Stimulated activated CD4-positive, alpha-beta T cell treated with anti-CD3 and anti-CD28 coated beads, Interleukin-12 subunit alpha, Interleukin-12 subunit beta, amount 100 ng/mL, for 24 hours (primary cell): ENCODE measurements at places on chromosomes 16 and 17.
A peak's percentile ranks its signal among the peaks of the same experiment; 100 is the strongest.

- no peak for DNase-seq
Observed at GRCh38 chr17:29866746-29867404, 63.2 kb downstream of the SSH2 start.

DNA sequence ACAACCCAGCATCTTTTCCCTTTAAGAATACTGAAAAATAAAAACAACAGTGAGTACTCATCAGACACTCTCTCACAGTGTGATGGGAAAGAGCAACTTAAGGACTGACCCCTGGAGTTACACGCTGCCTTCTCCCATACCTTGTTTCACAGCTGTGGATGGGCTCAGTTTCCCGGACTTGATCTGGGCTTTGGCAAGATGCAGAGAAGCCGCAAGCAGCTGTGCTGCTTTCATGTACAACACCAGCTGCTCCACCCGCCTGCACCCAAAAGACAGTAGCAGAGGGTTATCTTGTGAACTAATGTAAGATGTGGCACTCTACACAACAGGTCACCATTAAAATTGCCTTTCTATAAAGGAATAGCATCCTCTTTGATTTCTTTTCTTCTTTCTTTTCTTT is 32.7 kb upstream of the ALDH3A1 start:
- DNase-seq = no peak

GRCh38 chr17:66807182-66807581 is 27.7 kb upstream of the CACNG5 start:
- no peak for DNase-seq

DNA sequence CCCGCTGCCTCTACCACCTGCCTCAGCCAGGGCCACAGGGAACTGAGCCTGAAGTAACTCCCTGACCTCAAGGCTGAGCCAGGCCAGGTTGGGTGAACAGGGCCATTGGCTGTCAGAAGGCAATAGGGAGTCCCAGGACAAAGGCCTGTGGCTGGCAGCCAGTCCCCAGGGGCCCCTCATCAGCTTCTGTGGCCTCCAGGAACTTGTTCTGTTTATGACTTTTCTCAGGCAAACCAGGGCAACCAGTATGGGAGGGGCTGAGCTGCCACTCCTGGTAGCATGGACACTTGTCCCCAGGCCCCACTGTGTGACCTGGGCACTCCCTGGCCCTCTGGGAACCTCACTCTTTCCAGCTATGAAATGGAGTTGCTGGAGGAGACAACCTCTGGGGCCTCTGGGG is 40.1 kb downstream of the CPNE2 start:
- DNase-seq = no peak

GRCh38 chr17:1736348-1737281 is 6.1 kb upstream of the SERPINF2 start:
- no peak for DNase-seq

DNA sequence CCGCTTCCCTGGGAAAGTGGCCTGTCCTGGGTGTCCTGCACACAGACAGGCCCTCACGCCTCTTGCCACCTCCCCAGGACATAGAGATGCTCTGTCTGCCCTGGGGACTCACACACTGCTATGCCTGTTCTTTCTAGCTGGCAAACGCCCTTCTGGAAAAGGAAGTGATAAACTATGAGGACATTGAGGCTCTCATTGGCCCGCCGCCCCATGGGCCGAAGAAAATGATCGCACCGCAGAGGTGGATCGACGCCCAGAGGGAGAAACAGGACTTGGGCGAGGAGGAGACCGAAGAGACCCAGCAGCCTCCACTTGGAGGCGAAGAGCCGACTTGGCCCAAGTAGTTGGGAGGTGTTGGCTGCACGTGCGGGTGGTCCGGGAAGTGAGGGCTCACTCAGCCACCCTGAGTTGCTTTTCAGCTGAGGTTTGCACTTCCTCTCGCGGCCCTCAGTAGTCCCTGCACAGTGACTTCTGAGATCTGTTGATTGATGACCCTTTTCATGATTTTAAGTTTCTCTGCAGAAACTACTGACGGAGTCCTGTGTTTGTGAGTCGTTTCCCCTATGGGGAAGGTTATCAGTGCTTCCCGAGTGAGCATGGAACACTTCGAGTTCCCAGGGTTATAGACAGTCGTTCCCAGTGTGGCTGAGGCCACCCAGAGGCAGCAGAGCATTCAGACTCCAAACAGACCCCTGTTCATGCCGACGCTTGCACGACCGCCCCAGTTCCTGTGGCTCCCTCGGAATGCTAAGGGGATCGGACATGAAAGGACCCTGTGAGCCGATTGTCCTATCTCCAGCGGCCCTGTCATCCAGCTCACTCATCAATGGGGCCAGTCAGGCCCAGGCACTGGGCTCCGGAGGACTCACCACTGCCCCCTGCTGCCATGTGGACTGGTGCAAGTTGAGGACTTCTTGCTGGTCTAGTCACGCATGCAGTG is 3.5 kb upstream of the RPL13 start:
- DNase-seq = peak; percentile 89

DNA sequence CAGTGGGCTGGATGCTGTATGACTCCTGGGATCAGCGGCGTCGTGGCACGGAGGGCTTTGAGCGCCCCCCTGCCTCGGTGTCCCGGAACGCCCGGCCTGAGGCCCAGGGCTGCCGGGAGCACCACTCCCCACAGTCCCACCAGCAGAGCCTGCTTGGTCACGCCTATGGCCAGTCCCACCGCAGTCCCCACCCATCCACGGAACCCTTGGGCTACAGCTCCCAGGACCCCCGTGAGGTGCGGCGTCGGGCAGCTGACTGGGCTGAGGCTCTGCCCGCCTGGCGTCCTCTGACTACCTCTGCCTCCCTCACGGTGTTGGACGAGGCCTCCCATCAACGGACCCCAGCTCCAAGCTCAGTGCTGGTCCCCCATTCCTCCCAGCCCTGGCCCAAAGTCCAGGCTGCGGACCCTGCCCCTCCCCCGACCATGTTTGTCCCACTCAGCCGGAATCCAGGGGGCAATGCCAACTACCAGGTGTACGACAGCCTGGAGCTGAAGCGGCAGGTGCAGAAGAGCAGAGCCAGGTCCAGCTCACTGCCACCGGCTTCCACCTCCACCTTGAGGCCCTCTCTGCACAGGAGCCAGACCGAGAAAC is 1.6 kb downstream of the SPEM2 start:
- no peak for DNase-seq

GRCh38 chr17:5901731-5902130 is 168.4 kb upstream of the WSCD1 start:
- no peak for DNase-seq

GRCh38 chr17:39380144-39380543 is 21.3 kb downstream of the FBXL20 start:
- DNase-seq = no peak

GRCh38 chr17:51914577-51914976 is 243.9 kb downstream of the CA10 start:
- no peak for DNase-seq

DNA sequence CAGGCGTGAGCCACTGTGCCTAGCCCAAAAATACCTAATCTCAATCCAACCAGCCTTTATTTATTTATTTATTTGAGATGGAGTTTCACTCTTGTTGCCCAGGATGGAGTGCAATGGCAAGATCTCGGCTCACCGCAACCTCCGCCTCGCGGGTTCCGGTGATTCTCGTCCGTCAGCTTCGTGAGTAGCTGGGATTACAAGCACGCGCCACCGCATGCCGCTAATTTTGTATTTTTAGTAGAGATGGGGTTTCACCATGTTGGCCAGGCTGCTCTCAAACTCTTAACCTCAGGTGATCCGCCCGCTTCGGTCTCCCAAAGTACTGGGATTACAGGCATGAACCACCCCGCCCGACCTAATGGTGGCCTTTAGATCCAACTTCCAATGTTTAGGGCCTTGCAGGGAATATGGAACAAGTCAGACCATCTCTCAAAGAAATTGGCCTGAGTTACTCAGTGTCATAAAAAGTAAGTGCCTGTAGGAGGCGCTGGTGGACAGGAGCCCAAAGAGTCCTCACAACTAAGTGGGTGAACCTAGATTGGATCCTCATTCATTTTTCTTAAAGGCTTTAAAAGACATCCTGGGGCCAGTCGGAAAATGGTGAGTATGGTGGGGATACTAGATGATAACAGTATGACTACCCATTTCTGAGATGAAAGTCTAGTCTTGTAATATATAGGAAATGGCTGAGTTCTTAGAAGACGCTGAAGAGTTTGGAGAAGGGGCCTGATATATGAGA is 4.6 kb downstream of the ZSCAN10 start:
- DNase-seq = no peak

DNA sequence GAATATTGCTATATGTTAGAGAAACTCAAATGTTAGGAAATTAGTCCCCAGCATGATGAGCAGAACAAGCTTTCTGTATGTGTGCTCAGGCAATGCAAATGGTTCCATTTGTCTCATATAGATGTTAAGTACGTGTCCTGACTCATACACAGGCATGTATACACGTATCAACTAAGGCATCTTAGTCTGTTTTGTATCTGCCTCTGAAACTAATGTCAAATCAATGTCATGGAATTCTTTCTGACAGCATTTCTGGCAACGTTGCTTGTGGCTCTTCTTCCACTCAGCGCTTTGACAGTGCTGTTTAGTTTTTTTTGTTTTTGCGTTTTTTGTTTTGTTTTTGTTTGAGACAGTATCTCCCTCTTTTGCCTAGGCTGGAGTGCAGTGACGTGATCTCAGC is 111.9 kb downstream of the CNTNAP4 start:
- DNase-seq = no peak

DNA sequence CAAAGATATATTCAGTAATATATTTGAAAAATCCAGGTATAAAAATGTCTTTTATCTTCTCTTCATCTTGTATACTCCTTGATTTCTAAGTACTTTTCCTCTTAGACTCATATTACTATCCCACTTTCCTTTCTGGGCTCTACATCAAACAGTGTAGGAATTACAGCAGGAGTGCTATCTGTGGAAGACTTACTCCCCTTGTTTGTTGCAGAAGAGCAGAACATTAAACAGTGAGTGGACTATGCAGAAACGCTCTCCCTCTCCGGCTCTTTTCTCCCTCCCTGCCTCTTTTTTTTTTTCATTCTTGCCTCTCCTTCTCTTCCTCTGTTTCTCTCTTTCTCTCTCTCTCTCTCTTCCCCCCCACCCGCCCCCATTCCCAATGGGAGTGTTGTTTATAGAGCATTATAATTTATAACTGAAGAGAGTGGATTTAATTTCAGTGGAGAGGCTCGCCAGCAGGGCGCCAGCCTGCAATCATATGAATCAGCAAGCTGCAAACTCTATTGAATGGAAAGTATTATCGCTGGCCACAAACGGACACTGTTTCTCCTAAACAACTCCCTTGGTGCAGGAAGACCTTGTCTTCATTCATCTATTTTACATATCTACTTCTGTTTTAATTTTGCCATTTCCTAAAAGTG is 242.3 kb upstream of the TBX2 start:
- DNase-seq = no peak

DNA sequence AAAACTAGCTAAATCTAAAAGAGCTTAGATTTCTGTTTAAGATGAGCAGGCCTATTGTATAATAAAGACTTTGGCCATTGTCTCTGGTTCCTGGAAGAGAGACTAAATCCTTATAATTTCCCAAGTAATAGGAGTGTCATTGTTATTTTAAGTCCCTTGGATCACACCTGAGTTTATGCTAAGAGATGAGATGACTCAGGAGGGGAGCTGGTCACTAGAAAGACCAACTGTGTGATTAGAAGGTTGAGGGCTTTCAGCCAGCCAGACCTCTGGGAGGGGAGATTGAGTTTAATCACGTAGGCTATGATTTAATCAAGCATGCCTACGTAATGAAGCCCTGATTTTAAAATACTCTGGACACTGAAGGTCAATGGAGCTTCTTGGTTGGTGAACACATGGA is 156.9 kb upstream of the C17orf78 start:
- DNase-seq = no peak

- DNase-seq = no peak
Observed at GRCh38 chr16:15996432-15997109, 47.2 kb downstream of the ABCC1 start.

DNA sequence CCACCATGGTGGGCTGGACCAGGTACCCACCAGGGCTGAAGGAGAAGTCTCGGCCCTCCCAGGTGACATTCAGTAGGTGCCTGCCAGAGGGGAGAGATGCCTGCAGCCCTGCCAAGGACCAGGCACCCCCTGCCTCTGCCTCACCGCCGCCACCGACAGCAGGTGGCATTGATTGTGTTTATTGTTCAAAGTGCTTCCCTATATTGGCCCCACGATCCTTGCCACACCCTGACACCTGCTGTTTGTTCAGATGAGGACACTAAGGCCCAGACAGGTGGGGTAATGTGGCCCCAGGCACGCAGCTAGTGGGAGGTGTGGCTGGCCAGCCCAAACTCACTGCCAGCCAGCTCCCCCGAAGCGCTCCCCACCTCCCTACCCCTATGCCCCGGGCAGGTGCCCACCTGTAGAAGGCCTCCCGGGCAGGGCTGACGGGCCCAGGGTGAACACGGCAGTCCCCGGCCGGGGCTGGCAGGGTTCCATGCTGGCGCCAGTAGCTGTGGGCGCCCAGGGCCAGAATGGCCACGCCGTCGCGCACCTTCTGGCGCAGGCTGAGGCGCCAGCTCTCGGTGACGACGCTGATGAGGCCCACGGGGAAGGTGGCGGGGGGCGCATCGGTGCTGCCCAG is 8.0 kb downstream of the GRIN2C start:
- no peak for DNase-seq

DNA sequence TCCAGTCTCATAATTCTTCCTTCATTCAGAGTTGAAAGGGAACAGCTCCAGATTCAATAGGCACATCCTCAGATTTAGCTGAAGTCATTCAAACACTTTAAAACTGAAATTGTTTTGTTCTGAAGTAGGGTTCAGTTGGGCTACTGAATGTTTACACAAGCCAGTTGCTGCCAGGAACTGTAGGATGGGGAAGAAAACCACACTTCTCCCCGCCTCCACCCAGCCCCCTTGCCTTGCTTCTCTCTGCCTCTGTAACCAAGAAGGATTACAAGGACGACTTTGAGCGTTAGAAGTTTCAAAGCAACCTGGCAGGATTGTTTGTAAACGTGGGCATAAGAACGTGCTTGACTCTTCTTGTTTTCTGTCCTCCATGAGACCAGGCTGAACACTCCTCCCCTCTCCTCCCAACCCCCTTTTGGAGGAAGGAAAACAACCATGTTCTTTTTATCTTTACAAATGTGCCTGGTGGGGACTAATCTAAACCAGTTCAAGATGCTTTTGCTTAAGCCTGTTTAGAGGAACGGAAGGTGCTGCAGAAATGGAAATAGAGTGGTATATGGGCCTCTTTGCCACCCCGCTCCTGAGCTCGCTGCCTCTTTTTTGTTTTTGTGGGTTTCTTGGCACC is 287.9 kb downstream of the FTO start:
- DNase-seq = no peak

- DNase-seq = no peak
Observed at GRCh38 chr16:47592232-47592631, 131.1 kb downstream of the PHKB start.

DNA sequence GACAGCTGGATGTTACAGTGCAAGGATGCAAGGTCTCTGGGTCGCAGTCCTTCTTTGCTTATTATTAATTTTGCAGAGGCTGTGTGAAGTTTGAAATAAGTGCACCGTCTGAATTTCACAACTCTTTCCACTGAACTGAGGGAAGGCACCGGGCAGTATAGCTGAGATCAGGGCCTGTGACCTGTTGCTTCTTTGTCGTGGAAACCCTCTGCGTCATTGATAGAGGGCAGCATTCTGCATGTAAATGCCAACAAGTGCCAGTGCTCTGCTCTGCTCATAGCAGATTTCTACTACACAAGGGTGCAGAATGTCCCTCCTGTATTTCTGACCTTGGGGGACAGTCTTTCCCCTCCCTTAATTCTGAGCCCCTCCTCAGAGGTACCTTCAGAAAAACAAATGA is 26.0 kb downstream of the CD300LF start:
- DNase-seq = no peak

- DNase-seq = no peak
Observed at GRCh38 chr17:40093580-40094201, 6.7 kb downstream of the NR1D1 start.
